Activated naive CD4-positive, alpha-beta T cell treated with anti-CD3 and anti-CD28 coated beads for 36 hours (primary cell): ENCODE measurements at places on chromosomes 3 and 15. TPM values are rescaled to one million over a fixed set of nuclear protein-coding genes. Genes with fewer than 3 reads are reported as not detected.

The RASL12 gene
- not detected for total RNA-seq

DNA sequence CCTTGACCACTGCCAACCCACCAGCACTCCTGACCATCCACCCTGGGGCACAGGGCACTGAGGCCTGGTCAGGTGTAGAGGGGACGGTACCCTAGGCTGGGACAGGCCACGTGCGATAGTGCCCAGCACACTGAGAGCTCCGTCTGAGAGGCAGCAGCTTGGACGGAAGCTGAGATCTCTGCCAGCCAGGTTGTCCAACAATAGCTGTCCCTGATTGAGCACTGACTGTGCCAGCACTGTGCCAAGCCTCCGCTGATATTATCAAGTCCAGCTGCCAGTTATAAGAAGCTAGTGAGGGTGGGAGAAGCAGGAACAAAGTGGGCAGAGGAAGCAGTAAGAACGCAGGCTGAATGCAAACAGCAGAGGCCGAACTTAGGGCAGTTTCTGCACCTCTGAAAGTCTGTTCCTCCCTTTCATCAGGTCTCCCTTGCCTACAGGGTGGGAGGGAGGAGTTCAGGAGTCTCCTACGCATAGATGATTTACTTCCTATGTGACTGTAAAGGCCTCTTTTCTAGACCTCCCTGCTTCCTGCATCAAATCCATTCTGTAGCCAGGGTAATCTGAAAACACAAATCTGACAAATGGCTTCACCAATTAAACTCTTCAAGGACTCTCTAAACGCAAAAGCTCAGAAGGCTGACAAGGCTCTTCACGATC lies 29.7 kb downstream of the MRPS11 start:
- H3K36me3 ChIP-seq = no peaks in the 10 kb centered on the region
- no peak for DNase-seq
- H3K27me3 ChIP-seq = no peaks in the 10 kb centered on the region
- H3K27ac ChIP-seq = no peak overlapping the region
- H3K4me3 ChIP-seq = no peak overlapping the region

The COX17 gene
- 104 TPM for total RNA-seq

DNA sequence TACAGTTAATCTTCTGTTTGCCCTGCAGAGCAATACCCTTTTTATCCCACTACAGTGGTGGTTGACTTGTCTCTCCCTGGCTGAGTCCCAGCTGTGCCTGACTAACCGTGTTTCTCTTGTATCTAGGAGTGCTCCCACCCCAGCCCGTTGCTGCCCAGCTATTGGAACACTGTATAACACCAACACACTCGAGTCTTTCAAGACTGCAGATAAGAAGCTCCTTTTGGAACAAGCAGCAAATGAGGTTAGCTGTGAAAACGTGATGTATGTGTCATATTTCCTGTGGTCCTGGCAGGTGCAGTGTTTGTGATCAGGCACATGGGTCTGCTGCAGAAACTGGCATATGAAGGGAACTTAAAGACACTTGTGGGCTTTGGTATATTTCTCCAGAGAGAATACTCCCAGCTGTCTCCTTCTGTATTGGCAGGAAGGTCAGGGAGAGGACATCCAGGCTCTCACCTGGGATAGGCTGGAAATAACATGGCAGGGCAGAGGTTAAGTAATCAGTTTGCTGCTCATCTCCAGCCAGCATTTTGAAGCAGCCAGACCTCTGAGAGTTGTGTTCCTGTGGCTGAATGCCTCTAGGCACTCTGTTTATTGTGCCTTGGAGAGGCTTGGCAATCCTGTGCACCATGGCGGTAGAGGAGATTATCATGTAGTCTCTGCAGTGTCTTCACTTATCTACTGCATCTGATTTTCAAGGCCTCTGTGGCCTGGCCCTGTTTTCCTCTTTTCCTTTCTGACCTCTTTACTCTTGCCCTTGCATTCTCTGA lies 34.8 kb downstream of the ATG7 start:
- H3K36me3 ChIP-seq = peaks cover 46% of the 10 kb centered on the region
- H3K27me3 ChIP-seq = no peaks in the 10 kb centered on the region
- DNase-seq = peak; percentile 54
- H3K4me3 ChIP-seq = no peak overlapping the region
- no peak overlapping the region for H3K27ac ChIP-seq

The PARP15 gene
- total RNA-seq = 5.1 TPM

GRCh38 chr3:194250098-194251002 lies 100.8 kb downstream of the CPN2 start:
- no peaks in the 10 kb centered on the region for H3K36me3 ChIP-seq
- H3K4me1 ChIP-seq = peaks cover 3% of the 10 kb centered on the region
- H3K27ac ChIP-seq = no peak overlapping the region
- no peak for DNase-seq
- no peaks in the 10 kb centered on the region for H3K27me3 ChIP-seq

The FBXO40 gene
- total RNA-seq = not detected

- H3K36me3 ChIP-seq = no peaks in the 10 kb centered on the region
- H3K27me3 ChIP-seq = peaks cover 3% of the 10 kb centered on the region
- no peak for DNase-seq
- H3K4me1 ChIP-seq = peaks cover 11% of the 10 kb centered on the region
- H3K27ac ChIP-seq = no peak overlapping the region
These were observed 83.6 kb upstream of the XCR1 start for GRCh38 chr3:46110701-46111493.

The RTP4 gene
- total RNA-seq = 0.43 TPM
